ENCODE measurements at places on chromosomes 1 and 21.

GRCh38 chr1:18325136-18325535 is 155.6 kb upstream of the KLHDC7A start:
- no peak for DNase-seq

GRCh38 chr1:217847643-217848042 is 216.5 kb downstream of the SPATA17 start:
- DNase-seq, result no peak

DNA sequence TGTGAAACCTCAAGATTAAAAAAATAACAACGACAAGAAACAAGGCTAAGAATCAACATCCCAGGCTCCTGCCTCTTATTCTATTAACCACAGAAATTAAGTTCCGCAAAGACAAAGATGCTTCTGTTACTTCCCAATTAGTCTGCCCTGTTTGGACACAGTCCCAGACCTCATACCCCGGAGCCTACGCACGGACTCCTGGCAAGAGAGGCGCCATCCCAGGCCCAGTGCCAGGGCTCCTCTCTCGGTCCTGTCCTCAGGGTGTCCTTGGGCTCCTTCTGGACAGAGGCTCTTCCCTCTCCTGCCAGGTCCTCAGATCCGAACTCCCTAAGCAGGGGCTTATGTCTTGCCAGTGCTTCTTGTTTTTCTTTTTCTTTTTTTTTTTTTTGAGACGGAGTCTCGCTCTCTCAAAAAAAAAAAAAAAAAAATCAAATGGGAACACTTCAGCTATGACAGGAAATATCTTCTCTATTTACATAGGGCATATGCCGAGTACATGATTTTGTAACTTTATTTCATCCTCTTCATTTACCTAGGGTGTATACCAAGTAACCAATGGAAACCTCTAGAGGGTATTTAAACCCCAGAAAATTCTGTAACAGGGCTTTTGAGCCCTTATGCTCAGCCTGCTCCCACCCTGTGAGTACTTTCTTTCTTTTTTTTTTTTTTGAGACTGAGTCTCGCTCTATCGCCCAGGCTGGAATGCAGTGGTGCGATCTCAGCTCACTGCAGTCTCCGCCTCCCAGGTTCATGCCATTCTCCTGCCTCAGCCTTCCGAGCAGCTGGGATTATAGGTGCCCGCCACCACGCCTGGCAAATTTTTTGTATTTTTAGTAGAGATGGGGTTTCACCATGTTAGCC is 11.7 kb upstream of the ENO1 start:
- no peak for DNase-seq

DNA sequence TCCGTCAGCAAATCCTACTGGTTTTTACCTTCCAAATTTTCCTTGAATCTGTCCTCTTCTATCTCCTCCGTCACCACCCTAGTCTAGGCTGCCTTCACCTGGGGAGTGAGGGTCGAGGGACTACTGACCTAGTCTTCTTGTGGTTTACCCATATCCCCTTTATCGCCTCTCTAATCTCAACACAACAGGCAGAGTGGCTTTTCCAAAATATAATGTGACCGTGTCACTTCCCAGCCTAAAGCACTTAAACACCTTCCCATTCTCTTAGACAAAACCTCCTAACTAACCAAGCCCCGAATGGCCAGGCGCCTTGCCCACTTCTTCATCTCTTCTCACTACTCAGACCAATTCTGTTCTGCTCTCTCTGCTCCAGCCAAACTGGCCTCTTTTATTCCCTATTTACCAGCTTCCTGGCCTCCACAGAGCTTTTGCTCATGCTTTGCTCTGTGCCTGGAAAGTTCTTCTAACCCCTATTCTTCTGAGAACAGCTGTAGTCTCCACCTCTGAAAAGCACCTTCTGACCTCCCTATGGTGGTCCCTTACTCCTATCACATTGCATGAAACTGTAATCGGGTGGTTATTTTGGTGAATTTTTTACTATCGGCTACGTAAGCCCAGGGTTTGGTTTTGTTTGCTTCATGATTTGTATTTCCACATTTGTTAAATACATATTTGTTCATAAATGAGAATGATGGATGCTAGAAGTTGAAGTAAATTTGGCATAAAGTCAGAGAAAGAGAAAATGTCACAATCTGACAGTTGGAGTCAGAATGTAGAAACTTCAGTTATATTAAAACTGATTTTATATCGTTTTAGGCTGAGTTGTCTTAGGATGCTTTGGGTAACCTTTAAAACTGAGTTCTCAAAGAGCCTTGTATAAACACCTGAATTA is 1.2 kb upstream of the NBPF1 start:
- no peak for DNase-seq

GRCh38 chr1:242432491-242433095 is 91.9 kb downstream of the PLD5 start:
- DNase-seq, result no peak

DNA sequence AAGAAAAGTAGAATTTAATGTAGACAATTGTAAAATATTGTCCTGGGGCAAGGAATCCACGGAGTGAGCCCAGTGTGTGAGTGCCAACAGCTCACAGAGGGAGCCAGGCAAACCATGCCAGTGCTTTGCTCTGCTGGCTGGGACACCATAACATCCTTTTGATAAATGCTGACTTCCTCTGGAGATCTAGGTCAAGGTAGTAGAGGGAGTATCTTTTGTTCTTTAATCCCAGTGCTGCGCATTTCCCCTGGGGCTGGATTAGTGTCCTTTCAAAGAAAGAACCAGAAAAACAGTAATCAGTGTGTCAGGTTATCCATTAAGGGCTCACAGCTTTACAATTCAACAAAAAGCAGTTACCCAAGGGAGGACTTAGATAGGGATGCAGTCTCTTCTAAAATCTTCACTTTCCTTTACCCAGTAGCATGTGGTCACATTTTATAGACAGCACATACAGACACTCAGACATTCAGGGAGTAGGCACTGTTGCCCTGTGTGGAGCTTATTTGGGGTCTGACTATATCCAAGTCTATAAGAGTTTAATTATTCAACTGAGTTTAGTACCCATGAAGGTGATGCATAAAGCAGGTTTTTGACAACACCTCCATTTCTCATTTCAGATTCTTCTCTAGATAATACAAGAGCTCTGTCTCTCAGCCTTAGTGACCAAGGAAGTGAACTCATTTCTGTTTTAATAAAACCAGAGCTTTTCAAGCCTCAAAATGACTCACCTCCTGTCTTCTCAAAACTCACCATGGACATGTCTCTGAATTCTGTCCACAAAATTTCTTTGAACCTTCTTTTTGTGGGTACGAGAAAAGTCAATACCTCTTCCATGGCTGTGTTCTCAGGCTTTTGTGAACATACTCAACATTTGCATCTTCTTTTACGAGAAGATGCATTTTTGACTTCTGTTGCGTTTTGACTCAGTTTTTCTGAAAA is 215.3 kb downstream of the BRINP2 start:
- no peak for DNase-seq

GRCh38 chr1:106396020-106396419 is 660.5 kb upstream of the PRMT6 start:
- DNase-seq, result no peak

GRCh38 chr1:212525479-212526110 is 83.0 kb upstream of the ATF3 start:
- no peak for DNase-seq

DNA sequence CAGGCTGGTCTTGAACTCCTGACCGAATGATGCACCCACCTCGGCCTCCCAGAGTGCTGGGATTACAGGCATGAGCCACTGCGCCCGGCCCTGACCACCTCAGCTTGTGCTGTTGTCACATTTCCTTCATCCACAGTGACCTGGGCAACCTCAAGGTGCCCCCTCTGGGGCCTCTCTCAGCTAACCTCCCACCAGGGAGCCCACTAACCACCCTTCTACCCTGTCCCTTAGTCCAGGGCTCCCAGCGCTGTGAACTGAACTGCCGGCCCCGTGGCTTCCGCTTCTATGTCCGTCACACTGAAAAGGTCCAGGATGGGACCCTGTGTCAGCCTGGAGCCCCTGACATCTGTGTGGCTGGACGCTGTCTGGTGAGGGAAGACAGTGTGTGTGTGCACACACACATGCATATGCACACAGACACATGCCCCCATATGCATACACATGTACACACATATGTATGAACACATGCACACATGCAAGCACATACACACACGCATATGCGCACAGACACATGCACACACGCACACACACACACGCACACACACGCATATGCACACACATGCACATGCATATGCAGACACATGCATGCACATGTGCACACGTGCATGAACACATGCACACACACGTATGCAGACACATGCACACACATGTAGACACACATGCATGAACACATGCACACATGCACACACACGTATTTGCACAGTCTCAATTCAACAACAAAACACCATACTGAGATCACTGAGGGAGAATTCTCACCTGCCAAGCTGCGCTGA is 6.2 kb downstream of the ADAMTSL4 start:
- DNase-seq, result no peak

GRCh38 chr21:24899138-24899537 is 708.1 kb downstream of the MRPL39 start:
- no peak for DNase-seq

GRCh38 chr1:216682752-216683151 is 40.5 kb downstream of the ESRRG start:
- no peak for DNase-seq

DNA sequence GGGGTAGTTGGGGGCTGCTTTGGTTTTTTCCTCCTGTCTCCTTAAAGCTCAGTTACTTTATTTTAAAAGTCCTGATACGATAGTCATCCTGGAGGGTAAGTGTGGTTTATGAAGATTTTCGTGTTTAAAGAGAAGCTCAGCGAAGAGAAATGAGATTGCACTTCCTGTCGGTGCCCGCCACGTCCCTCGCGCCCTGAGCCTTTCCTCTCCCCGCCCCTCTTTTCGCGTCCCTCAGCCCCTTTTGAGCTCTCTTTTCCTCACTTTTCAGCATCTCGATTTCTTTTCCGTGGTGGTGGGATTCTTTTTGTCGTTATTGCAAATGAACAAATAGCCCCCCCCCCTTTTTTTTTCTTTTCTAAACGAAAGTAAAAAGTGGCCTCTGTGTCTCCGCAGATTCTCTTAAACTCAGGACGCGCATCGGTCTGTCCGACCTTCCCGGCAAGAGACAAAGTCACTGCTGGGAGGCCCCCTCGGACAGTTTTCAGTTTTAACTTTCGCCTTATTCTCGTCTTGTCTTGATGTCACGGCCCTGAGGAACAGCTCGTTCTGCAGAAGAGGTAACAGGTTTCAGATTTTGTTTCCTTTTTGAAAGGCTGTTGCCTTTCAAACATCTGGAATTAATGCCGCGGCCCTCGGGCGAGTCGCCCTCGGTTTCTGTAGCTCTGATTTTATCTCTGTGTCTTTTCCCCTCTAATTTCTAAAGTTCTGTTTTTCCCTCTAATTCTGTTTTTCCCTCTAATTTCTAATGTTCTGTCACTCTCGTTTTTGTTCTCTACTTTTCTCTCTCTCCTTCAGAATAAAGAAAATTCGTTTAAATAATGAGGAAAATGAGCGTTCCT is 1.0 kb upstream of the DMRTA2 start:
- no peak for DNase-seq

- no peak for DNase-seq
These were observed 57.4 kb downstream of the ESRRG start for GRCh38 chr1:216665856-216666255.

GRCh38 chr1:241782396-241782795 is 65.6 kb upstream of the EXO1 start:
- no peak for DNase-seq

GRCh38 chr1:6969762-6970161 is 184.5 kb downstream of the CAMTA1 start:
- DNase-seq, result no peak

- DNase-seq, result no peak
These were observed 25.5 kb downstream of the MAN1C1 start for GRCh38 chr1:25641931-25642573.

GRCh38 chr1:24955161-24955560 is 25.1 kb upstream of the RUNX3 start:
- DNase-seq, result peak; percentile 49

GRCh38 chr21:26815197-26815596 is 30.0 kb downstream of the ADAMTS1 start:
- no peak for DNase-seq

DNA sequence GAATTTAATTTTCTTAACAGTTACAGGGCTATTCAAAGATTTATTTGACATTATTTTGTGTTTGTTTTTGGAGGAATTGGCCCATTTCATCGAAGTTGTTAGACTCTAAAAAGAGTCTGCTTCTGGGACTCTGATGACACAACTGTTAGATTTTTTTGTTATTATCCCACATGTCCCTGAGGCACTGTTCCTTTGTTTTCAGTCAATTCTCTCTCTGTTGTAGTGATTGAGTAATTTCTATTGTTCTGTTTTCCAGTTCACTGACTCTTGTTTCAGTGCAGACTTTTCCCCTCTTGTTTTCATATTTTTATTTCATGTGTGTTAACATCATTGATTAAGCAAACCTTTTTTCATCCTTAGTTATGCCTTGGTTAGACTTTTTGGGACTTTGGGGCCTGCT is 325.0 kb downstream of the ZNF326 start:
- no peak for DNase-seq
